ENCODE measurements at places on chromosomes 2 and 18.

GRCh38 chr18:48194591-48195181, 214.5 kb downstream of the ZBTB7C start:
- no peaks in the 10 kb centered on the region for H3K4me1 ChIP-seq
- H3K36me3 ChIP-seq: no peaks in the 10 kb centered on the region
- no peak for DNase-seq
- no peaks in the 10 kb centered on the region for H3K27me3 ChIP-seq

- no peak for DNase-seq
- no peaks in the 10 kb centered on the region for H3K36me3 ChIP-seq
- peak overlapping the region; percentile 24 for H3K27ac ChIP-seq
- H3K4me3 ChIP-seq: no peak overlapping the region
Observed at GRCh38 chr2:223316342-223316741, 264.4 kb downstream of the KCNE4 start.

- no peak for DNase-seq
- no peak overlapping the region for H3K4me3 ChIP-seq
Observed at GRCh38 chr2:223282221-223282620, 230.2 kb downstream of the KCNE4 start.

- H3K27me3 ChIP-seq: no peaks in the 10 kb centered on the region
- no peaks in the 10 kb centered on the region for H3K36me3 ChIP-seq
- no peak for DNase-seq
- no peak overlapping the region for H3K27ac ChIP-seq
- H3K4me3 ChIP-seq: no peak overlapping the region
Observed at GRCh38 chr2:189217541-189217940, 38.0 kb upstream of the COL5A2 start.

- no peaks in the 10 kb centered on the region for H3K36me3 ChIP-seq
- no peak for DNase-seq
- no peaks in the 10 kb centered on the region for H3K27me3 ChIP-seq
- H3K4me3 ChIP-seq: no peak overlapping the region
- H3K4me1 ChIP-seq: no peaks in the 10 kb centered on the region
Observed at GRCh38 chr2:3326182-3326537, 51.5 kb downstream of the EIPR1 start.

- no peak overlapping the region for H3K4me3 ChIP-seq
- no peaks in the 10 kb centered on the region for H3K27me3 ChIP-seq
- H3K36me3 ChIP-seq: no peaks in the 10 kb centered on the region
- no peak for DNase-seq
- no peak overlapping the region for H3K27ac ChIP-seq
Observed at GRCh38 chr18:70182548-70182947, 22.9 kb downstream of the RTTN start.

DNA sequence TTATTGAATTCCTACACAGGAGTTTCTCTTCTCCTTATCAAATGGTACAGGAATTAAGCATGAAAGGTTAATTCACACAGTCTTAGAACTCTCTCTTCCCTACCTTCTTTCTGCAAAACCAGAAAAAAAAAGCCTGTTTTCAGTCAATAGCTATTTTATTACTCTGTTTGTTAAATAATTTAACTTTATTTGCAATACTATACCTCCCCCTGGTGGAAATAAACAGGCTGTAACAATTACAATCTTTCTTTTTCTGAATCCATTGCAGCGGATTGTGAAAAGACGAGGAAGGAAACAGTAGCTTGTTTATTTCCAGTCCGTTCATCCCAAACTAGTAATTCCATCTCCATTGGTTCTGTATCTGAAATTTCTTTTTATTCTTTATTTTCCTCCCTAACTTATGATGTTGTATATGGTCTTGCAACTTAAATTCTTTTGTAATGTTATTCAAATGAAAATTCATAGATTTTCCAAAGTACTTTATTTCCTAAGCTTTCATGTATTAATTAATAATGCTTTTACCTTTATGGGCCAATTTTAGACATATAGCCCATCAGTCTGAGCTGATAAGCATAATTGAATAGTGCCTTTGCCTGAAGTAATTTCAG, 165.2 kb downstream of the SH3BP4 start:
- H3K27ac ChIP-seq: no peak overlapping the region
- no peaks in the 10 kb centered on the region for H3K4me1 ChIP-seq
- H3K36me3 ChIP-seq: no peaks in the 10 kb centered on the region
- no peaks in the 10 kb centered on the region for H3K27me3 ChIP-seq

DNA sequence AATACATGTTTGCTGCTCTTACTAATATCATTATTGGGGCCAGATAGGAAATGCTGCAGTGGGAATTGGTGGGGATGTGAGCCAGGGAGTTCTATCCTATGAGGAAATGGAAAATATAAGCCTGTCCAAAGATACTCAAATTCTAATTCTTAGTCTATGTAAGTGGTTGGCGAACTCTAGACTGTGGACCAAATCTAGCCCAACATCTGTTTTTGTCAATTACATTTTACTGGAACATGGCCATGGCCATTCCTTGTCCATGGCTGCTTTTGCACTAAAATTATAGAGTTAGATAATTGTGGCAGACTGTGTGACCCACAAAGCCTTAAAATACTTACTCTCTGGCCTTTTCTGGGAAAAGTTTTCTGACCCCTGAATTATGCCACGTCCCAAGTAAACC, 113.3 kb downstream of the MGAT5 start:
- peaks cover under 1% of the 10 kb centered on the region for H3K4me1 ChIP-seq
- H3K4me3 ChIP-seq: no peak overlapping the region
- DNase-seq: no peak
- no peak overlapping the region for H3K27ac ChIP-seq
- no peaks in the 10 kb centered on the region for H3K36me3 ChIP-seq

- H3K27me3 ChIP-seq: no peaks in the 10 kb centered on the region
- H3K4me3 ChIP-seq: no peak overlapping the region
- no peak for DNase-seq
- no peaks in the 10 kb centered on the region for H3K4me1 ChIP-seq
Observed at GRCh38 chr2:503288-503999, 173.8 kb downstream of the TMEM18 start.

- no peaks in the 10 kb centered on the region for H3K27me3 ChIP-seq
- DNase-seq: no peak
- no peak overlapping the region for H3K4me3 ChIP-seq
- H3K4me1 ChIP-seq: no peaks in the 10 kb centered on the region
Observed at GRCh38 chr2:54955358-54956110, 94.7 kb downstream of the RTN4 start.

- no peaks in the 10 kb centered on the region for H3K4me1 ChIP-seq
- DNase-seq: no peak
- no peak overlapping the region for H3K4me3 ChIP-seq
- H3K36me3 ChIP-seq: no peaks in the 10 kb centered on the region
- no peaks in the 10 kb centered on the region for H3K27me3 ChIP-seq
Observed at GRCh38 chr2:157264099-157264498, 6.6 kb downstream of the GALNT5 start.

- no peaks in the 10 kb centered on the region for H3K27me3 ChIP-seq
- H3K27ac ChIP-seq: no peak overlapping the region
- no peak for DNase-seq
- H3K4me1 ChIP-seq: no peaks in the 10 kb centered on the region
- H3K4me3 ChIP-seq: no peak overlapping the region
Observed at GRCh38 chr18:42471885-42472284, 516.9 kb downstream of the PIK3C3 start.

DNA sequence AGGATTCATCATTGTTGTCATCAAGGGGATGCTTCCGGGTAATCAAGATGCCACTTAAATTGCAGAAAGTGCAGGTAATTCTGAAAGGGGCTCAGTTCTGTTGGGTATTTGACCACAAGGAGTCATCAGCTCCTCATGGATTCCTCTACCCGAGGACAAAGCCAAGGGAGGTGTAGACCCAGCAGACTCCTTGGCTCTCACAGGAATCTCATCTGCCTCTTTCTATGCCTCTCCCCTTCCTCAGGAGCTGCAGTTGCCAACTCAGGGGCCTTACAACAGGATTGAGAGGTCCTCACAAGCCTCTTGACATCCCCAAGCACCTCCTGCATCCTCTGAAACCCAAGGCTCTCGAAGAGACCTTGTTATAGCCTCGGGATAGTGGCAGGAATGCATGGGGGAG, 44.0 kb downstream of the ITGB6 start:
- no peak overlapping the region for H3K27ac ChIP-seq
- peaks cover 5% of the 10 kb centered on the region for H3K4me1 ChIP-seq
- no peak for DNase-seq
- H3K36me3 ChIP-seq: no peaks in the 10 kb centered on the region

Data from uterus (tissue), 4 donors.